Esophagus mucosa (tissue), 1 donor: ENCODE measurements at places on chromosomes 1 and 21. TPM values are rescaled to one million over a fixed set of nuclear protein-coding genes. Genes with fewer than 3 reads are reported as not detected.

DNA sequence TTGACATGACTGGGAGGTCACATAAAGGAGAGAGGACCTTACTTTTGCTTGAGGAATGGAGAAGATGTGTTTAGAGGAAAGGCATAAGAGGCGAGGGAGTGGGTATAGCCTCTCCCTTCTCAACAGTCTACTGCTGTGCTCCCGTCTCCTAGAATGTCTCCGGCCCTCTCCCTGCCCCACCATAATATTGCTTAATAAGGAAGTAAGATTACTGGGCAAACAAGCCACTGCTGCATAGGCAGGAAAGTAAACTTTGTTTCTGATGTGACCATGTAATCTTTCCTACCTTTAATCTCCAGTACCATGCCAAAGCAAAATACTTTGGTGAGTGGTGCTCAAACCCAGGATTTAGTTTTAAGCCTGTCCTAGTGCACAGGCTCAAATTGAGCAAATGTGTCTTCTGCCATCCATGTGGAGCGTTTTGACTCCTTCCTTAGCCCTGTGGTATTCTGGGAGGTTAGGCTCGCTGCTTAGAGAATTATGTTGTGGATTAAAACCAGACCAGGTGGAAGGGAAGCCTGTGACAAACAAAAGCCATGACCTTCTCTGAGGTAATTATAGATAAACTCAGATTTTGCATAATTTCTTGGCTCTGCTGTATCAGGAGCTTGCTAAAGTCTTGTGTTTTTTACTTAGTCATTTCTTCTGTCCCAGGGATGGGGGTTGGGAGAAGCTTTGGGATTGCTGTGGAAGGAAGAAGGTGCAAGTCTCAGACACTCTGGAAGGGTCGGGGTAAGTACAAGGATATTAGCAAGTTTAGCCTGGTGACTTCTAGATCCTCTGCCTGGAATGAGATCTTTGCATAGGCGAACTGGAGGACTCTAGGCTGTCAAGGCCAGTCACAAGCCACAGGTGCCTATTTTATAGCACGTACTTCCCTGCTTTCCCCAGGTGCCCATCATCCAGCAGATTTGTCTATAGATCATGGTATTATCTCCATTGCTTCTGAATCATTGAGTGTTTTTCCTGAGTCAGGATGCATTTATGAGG lies 34.5 kb upstream of the DIPK1A start:
- peak; percentile 32 for ATAC-seq

DNA sequence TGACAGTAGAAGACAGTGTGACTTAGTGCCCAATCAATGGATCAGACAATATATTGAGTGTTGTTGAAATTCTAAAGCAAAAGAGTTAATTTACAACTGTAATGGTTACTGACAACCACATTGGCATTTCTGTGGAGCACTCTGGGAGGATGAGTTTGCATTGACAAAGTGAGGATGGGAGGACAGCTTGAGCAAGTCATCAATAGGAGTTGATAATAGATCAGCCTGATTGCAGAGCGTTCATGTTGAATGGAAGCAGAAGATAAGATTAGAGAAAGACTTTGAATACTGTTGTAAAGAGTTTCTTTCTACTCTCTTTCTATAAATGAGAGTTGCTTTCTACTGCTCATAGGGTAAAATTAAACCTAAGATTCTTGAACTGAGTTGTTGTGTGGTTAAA lies 3.9 kb downstream of the EEIG2 start:
- no peak for ATAC-seq

DNA sequence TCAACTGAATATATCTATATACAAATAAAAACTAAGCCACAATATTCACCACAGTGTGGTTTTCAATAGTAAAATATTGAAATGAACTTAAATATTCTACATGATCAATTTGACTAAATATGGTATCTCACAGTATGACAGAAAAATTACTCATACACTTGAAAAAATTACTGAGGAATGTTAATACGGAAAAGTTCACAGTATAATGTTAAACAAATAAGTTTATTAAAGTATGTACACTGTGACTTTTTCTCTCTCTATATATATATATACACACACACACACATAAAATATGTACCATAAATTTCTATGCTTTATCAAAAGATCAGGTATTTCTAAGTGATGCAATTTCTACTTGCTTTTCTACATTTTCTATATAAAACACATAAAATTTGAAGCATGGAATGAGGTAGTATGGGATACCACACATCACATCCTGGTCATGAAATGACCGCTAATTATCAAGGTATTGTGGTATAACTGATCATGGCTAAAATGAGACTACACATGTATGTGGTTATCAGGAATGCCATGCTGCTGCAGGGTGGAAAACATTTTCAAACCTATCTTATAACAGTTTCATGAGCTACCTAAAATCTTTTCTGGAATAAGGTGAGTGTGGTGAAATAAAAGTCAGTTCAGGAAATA lies 102.3 kb downstream of the CDC42BPA start:
- no peak for ATAC-seq

Gene AMY2A
- not detected for total RNA-seq

DNA sequence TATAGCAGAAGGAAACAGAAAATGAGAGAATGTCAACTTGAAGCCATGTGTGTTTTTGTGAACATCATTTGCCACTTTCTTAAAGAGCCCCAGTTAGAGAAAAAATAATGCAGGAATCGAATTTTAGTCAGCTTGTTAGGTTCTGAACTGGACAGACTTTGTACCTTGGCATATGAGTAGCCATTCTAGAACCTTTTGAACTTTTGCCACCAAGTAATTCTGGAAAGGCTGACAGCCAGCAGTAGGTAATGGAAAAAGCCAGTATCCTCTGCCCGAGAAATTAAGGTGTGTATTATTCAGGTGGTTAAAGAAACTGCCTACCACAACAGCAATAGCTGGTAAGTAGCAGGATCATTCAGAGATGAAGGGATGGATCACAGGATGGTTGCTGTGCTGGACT lies 20.7 kb downstream of the LRRC8D start:
- ATAC-seq = no peak

Gene OR2G6
- not detected for total RNA-seq

GRCh38 chr1:42135426-42135825 lies 17.8 kb upstream of the GUCA2B start:
- ATAC-seq = no peak

Gene FAM229A
- 2.3 TPM for total RNA-seq

Gene TIE1
- total RNA-seq = 4.1 TPM

- no peak for ATAC-seq
Measured at GRCh38 chr1:98854137-98854536, 150.5 kb downstream of the PLPPR5 start.

Gene LCE1E
- total RNA-seq = not detected

GRCh38 chr1:163069142-163069541 lies at the start of gene RGS4:
TSS of gene RGS4 (plus strand) at chr1:163069361. CDS start at chr1:163069485, 124 bp downstream.
- ATAC-seq = no peak

Gene INAVA
- total RNA-seq = 54.8 TPM

Gene CD1B
- not detected for total RNA-seq

GRCh38 chr1:112548547-112548946 lies 39.8 kb downstream of the WNT2B start:
- no peak for ATAC-seq

Gene LRRC38
- total RNA-seq = not detected

DNA sequence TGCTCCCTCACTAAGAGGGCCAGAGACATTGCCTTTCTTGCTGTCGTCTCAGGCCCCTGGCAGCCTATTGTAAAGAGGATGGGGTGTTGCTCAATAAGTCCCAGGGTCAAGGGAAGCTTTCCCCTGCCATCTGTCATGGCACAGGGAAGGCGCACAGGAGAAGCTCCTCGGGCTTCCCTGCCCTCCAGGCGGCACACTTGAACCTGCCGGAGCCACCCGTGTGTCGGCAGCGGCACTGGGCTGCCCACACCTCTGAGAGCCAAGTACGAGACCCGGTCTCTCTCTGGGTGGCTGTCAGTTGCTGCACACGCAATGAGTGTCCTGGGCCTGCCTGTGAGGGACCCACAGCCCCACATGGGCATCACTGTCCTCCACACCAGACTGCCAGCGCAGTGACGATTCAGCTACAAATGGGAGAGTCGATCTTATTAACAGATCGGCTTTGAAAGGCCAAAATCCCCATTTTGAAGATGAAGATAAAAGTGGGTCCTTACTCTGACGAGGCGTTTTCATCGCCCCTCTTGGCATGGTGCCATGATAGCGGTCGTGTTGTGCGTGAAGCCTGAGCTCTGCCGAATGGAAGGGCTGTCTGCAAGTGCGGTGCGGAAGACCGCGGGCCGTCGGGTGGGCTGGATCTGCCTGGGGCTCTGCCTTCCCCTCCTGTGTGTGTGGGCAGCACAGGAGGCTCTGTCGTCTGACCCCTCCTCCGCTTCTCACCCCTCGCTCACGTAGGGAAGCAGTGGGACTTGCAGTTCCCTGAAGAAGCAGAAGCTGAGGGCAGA lies 29.2 kb upstream of the PDXK start:
- no peak for ATAC-seq

DNA sequence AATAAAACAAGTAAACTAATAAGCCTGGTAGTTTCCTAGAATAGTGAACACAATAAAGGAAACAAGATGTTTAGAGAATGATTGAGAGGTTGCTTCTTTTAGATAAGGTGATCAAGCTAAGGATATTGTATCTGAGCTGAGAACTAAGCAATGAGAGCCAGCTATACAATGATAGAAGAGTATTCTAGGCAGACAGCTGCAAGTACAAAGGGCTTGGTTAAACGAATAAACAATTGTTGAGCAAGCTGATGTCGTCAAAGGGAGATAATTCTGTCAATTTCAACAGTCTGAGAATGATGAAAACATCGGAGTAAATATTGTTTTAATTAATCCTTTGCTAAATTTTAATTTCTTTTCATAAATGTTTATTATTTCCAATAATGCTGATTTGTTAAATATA lies 5.5 kb upstream of the FH start:
- no peak for ATAC-seq

GRCh38 chr1:227869851-227870305 lies 54.4 kb downstream of the PRSS38 start:
- ATAC-seq = no peak

GRCh38 chr1:211621447-211622198 lies 42.7 kb upstream of the SLC30A1 start:
- no peak for ATAC-seq

- peak; percentile 64 for ATAC-seq
Measured at GRCh38 chr1:178684542-178685000, 40.5 kb upstream of the RALGPS2 start.

GRCh38 chr1:230542681-230543080 lies 99.6 kb upstream of the COG2 start:
- no peak for ATAC-seq
